ENCODE measurements at places on chromosomes 1 and 21. TPM values are rescaled to one million over a fixed set of nuclear protein-coding genes. Genes with fewer than 3 reads are reported as not detected.

The NIBAN1 gene
- total RNA-seq: 51.8 TPM

The TNFRSF9 gene
- 273 TPM for total RNA-seq

The PHGDH gene
- total RNA-seq: 82.5 TPM

The IL10 gene
- total RNA-seq: 7.6 TPM

The KCNN3 gene
- total RNA-seq: 0.18 TPM

The PHLDA3 gene
- total RNA-seq: 18.6 TPM

The SHISAL2A gene
- 16.7 TPM for total RNA-seq

The PRR9 gene
- total RNA-seq: not detected

The MROH7 gene
- not detected for total RNA-seq

The CLCA4 gene
- not detected for total RNA-seq

The ANXA9 gene
- total RNA-seq: not detected

The PRELP gene
- total RNA-seq: not detected

The CGN gene
- 1.1 TPM for total RNA-seq

The S1PR1 gene
- 123 TPM for total RNA-seq

The PKP1 gene
- not detected for total RNA-seq

The CLCA2 gene
- total RNA-seq: not detected

The KIFAP3 gene
- 23.2 TPM for total RNA-seq

The LCE1D gene
- total RNA-seq: not detected

The LHX8 gene
- not detected for total RNA-seq

The MRAP gene
- not detected for total RNA-seq

The RAB3B gene
- 0.11 TPM for total RNA-seq

The GDAP2 gene
- 31.7 TPM for total RNA-seq

The POU3F1 gene
- 0.57 TPM for total RNA-seq

The CD1B gene
- total RNA-seq: not detected

The NEGR1 gene
- total RNA-seq: not detected

The FCN3 gene
- not detected for total RNA-seq

The LIPI gene
- not detected for total RNA-seq

The RRP1 gene
- total RNA-seq: 87.4 TPM

The CCDC27 gene
- total RNA-seq: not detected

All from CD8-positive, alpha-beta memory T cell (primary cell).